ENCODE measurements at places on chromosomes 7 and 10.

GRCh38 chr10:13056456-13057077 is 43.4 kb upstream of the OPTN start:
- no peak for DNase-seq

GRCh38 chr7:109745677-109746410 is 1176.2 kb downstream of the DNAJB9 start:
- DNase-seq, result no peak

GRCh38 chr7:150784954-150785353 is 15.2 kb downstream of the TMEM176B start:
- DNase-seq, result no peak

- no peak for DNase-seq
Measured at GRCh38 chr10:81303656-81304055, 571.3 kb upstream of the NRG3 start.

Data from Right ventricle myocardium inferior (tissue), 1 donor.